ENCODE measurements at places on chromosomes 7 and 10. TPM values are rescaled to one million over a fixed set of nuclear protein-coding genes. Genes with fewer than 3 reads are reported as not detected.
A peak's percentile ranks its signal among the peaks of the same experiment; 100 is the strongest.

GRCh38 chr10:132360766-132361447 lies 28.9 kb downstream of the LRRC27 start:
- peak; percentile 82 for DNase-seq

DNA sequence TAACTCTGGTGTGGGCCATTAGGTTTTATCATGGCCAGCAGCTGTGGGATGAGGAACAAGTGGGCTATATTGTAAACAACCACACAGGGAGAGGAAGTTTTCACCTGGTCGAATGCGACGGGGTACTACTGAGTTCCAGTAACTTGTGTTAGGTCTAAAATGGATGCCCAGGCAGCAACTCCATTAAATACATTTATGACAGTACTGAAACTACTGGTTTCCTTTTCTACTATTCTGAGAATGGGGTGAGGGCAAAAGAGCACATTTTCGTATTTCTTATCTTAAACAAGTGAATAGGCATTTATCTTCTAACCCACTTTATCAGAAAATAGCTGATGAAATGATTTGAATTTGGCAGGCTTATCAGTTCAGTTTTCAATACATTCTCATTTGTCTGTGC lies 109.7 kb downstream of the C1GALT1 start:
- DNase-seq, result no peak

DNA sequence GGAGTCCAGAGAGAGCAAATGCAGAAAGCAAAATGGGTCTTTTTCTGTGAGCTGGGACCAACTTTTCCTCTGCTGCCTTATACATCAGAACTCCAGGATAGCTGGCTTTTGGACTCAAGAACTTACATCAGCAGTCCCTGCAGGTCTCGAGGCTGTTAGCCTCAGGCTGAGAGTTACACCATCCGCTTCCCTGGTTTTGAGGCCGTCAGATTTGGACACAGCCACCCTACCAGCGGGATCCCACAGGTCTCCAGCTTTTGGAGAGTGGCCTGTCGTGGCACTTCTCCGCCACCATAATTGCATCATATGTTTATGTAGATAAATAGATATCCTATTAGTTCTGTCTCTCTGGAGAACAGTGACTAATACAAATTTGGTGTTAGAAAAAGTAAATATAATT lies 64.2 kb downstream of the TRIL start:
- no peak for DNase-seq

The OR6V1 gene
- total RNA-seq, result not detected

The SVOPL gene
- not detected for total RNA-seq

The ANXA11 gene
- 420 TPM for total RNA-seq

The MLXIPL gene
- 6.4 TPM for total RNA-seq

GRCh38 chr10:20903635-20904390 lies 6.7 kb upstream of the NEBL start:
- DNase-seq, result no peak

The DPYSL4 gene
- total RNA-seq, result 24.9 TPM

- DNase-seq, result peak; percentile 78
These were observed 748 bp downstream of the PHTF2 start for GRCh38 chr7:77799078-77799964.

The ELOVL3 gene
- not detected for total RNA-seq

The TAF6 gene
- 29.3 TPM for total RNA-seq
